ENCODE measurements at places on chromosomes 13 and 19.
A peak's percentile ranks its signal among the peaks of the same experiment; 100 is the strongest.

GRCh38 chr13:80137994-80138393, 202.9 kb downstream of the SPRY2 start:
- DNase-seq = no peak

GRCh38 chr19:12676384-12676792, 5.3 kb downstream of the DHPS start:
- DNase-seq = peak; percentile 66

GRCh38 chr13:70842062-70842644, 733.9 kb upstream of the KLHL1 start:
- no peak for DNase-seq

- no peak for DNase-seq
Observed at GRCh38 chr13:97583907-97584497, 150.0 kb downstream of the RAP2A start.

DNA sequence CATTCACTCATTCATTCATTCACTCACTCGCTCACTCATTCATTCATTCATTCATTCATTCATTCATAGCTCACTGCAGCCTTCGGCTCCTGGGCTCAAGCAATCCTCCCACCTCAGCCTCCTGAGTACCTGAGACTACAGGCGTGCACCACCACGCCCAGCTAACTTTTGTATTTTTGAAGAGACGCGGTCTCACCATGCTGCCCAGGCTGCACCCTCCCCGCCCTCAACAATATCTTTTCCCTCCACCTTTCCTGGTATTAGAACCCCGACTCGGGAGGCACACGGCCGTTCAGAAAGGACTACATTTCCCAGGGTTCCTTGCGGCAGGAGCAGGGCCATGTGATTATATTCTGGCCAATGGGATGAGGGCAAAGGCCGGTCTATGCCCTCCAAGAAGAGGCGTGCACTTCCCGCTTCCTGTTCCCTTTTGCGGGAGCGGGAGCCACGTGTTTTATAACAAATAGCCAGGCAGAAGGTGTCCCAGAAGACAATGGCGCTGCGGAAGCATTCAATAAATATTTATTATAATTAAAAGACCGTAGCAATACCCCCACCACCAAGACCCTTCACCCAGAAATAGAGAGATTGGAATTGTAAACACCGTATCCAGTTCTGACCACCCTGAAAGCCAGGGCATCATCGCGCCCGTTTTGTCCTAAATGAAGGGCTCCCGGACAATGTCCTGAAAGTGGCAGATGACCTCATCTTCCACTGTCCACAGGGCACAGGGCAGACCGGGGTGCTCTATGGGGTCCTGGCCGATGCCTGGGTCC, 15.9 kb downstream of the TICAM1 start:
- DNase-seq = peak; percentile 38

DNA sequence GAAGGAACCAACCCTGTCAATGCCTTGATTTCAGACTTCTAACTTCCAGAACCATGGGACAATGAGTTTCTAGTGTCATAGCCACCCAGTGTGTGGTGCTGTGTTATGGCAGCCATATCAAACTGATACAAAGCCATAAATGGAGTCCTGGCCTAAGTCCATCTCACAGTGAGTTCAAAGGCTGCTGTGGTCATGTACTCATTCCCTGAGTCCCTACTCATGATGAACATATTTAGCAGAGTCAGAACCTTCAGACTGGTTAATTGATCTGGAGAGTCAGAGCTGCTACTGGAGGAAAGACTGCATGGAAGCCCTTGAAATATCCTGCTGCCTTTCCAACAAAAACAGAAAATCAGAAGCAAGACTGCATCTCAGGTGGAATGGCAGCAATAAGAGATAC, 39.2 kb upstream of the CSNK1A1L start:
- no peak for DNase-seq

DNA sequence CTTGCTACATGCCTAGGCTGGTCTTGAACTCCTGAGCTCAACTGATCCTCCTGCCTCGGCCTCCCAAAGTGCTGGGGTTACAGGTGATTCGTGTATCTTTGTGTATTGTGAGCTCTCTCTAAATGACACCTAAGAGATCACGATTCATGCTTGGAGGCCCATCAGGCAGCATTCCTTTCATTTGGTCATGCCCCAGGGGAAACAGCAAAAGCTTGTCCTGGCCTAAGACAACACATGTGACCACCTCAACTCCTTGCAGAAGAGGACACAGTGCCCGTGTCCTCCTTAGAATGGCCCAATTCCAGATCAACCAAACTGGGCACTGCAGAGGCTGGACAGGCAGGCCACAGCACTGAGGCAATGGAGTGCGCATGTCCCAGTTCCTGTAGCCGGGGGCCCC, 32.5 kb downstream of the ZC3H4 start:
- no peak for DNase-seq

DNA sequence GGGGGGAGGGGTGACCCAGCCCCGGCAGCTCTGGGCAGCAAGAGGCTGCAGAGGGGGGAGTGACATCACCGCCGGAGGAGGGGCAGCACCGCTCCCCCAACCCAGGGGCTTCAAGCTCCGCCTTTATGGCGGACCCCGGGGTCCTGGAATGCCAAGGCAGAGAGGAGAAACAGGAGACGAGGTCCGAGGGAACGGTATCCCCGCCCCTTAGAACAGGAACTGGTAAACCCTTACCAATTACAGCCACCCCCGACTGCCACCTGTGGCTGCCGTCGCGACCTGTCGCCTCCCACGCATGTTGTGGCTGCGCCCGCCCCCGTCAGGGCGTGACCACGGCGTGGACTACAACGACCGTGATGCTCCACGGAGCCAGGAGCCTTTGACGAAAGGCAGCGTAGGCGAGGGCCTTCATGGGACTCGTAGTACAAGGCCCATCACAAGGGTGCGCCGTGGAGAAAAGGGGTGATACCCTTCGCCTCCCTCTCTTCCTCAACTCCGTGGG, 4.1 kb upstream of the KCNC3 start:
- peak; percentile 54 for DNase-seq

DNA sequence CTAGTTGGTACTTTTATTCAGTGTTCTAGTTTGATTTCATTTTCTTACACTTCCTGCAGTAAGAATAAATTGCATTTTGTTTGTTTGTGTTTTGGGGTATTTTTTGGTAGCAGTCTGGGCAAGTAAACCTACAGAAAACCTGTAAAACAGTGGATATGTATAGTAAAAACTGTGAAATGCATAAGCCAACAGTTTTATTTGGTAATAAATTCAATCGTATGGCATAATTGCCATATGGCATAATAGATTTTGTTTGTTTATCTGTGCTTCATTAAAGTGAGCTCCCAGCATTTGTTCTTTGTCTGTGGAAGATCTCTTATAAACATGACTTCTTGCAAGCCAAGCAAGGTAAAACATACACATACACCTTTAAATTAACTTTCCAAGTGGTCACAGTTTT, 111.9 kb downstream of the PCDH9 start:
- no peak for DNase-seq

GRCh38 chr19:1360818-1361461, 22.8 kb upstream of the NDUFS7 start:
- no peak for DNase-seq

DNA sequence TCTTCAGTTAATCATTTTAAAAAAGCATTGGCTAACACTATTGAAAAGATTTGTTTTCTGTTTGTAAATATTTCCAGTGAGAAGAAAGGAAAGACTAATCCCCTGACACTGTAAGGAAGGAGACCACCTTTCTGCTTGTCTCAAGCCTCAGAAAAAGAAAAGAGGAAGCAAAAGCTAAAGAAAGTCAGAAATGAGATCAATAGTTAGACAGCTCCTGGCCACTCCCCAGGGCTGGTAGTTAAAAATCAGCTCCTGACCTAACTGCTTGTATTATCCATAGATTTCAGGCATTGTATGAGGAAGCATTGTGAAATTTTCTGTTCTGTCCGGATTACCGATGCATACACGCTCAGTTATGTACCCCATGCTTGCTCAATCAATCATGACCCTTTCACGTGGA, 76.6 kb downstream of the ZNF486 start:
- DNase-seq = no peak

- no peak for DNase-seq
Observed at GRCh38 chr19:18262917-18263316, 11.3 kb downstream of the IQCN start.

- DNase-seq = no peak
Observed at GRCh38 chr13:33931397-33932311, 113.7 kb downstream of the RFC3 start.

DNA sequence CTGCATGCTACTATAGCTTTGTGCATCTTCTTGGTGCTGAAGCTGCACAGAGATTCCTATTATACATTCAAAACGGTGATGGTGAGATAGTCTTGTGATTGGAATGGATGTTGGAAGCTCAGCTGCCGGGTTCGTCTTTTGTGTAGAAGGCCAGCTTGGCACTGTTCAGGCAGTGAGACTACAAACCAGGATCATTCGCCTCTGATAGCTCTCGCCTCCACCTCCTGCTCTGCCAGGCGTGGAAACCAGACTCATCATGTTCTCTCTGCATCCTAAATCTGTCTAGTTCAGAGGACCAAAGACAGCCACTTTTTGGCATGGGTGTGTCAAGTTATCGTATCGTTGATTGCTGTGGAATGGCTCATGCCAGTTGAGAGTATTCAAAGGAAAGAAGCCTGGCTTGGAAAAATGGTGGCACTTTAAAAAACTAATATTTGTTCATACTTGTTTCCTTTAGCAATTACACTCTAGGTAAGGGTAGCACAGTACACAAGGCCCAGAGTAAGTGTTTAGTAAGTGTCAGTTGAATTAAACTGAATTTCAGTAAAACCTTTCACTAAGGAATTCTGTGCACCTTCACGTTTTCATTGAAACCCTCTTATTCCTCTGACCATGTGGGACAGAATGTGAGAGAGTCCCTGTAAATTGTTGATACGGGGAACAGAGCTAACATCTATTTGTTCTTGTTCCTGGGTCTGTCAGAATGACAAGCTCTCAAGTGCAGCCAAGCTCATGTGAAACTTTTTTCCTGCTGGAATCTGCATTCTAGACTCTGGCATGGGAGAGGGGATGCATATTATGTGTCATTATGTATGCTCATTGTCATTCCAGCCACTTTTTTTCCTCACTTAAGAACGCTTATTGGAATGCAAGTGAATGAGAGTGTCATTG, 69.8 kb downstream of the DPY19L3 start:
- no peak for DNase-seq

GRCh38 chr13:43113603-43114002, 90.2 kb downstream of the DNAJC15 start:
- no peak for DNase-seq

- no peak for DNase-seq
Observed at GRCh38 chr19:1970003-1970805, 29.2 kb downstream of the CSNK1G2 start.

- DNase-seq = peak; percentile 23
Observed at GRCh38 chr19:36032251-36033104, at the start of gene CLIP3. Gene CLIP3 (minus strand): TSS chr19:36032873. CDS start chr19:36032357, 516 bp downstream.

DNA sequence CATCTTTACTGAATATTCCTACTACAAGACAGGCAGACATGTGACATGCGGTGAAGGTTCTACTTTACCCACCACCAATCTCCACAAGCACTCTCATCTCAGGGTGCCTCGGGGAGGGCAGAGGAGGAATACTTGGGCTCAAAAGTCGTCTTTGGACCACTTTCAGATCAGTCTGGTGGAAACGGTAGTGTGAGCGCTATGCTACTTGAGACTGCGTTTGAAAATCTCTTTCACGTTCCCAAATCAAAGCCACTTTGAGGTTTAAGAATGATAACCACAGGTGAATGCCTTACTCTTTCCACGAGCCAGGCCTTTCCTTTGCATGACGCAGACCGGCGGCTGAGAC, 1.5 kb upstream of the SOX1 start:
- no peak for DNase-seq

- no peak for DNase-seq
Observed at GRCh38 chr19:33395561-33396550, 22.3 kb downstream of the CEBPG start.

- no peak for DNase-seq
Observed at GRCh38 chr19:42191855-42192254, 25.6 kb downstream of the DEDD2 start.

DNA sequence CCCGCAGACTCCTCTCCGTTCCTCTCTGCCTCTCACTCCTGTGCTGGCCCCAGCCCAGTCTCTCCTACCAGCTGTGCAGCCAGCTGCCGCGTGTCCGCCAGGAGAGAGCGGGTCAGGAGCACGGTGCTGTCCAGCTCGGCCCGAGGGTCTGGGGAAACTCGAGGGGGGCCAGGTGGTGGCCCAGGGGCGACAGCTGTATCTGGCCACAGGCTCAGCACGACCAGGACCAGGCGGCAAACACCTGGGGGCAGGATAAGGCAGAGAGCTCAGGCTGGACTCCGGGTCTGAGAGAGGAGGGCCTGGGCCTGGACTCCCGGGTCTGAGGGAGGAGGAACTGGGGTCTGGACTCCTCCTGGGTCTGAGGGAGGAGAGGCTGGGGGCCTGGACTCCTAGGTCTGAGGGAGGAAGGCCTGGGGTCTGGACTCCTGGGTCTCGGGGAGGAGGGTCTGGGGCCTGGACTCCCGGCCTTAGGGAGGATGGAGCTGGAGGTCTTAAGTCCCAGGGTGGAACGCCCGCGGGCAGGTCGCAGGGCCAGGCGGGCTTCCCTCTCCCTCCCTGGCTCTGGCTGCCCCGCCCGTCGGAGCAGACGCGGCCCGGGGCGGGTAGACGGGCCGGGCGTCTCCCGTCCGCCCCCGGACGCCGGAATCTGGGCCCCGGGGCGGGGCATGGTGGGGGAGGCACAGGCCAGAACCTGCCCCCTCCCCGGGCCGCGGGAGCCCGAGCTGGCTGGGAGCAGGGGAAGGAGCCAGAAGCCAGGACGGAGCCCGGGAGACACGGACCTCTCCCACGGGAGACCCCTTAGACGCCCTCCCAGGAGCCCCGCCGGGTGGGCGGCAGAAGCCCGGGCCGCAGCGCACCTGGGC, 1.3 kb downstream of the IL11 start:
- DNase-seq = no peak

- no peak for DNase-seq
Observed at GRCh38 chr19:6118043-6118442, 7.7 kb upstream of the RFX2 start.

DNA sequence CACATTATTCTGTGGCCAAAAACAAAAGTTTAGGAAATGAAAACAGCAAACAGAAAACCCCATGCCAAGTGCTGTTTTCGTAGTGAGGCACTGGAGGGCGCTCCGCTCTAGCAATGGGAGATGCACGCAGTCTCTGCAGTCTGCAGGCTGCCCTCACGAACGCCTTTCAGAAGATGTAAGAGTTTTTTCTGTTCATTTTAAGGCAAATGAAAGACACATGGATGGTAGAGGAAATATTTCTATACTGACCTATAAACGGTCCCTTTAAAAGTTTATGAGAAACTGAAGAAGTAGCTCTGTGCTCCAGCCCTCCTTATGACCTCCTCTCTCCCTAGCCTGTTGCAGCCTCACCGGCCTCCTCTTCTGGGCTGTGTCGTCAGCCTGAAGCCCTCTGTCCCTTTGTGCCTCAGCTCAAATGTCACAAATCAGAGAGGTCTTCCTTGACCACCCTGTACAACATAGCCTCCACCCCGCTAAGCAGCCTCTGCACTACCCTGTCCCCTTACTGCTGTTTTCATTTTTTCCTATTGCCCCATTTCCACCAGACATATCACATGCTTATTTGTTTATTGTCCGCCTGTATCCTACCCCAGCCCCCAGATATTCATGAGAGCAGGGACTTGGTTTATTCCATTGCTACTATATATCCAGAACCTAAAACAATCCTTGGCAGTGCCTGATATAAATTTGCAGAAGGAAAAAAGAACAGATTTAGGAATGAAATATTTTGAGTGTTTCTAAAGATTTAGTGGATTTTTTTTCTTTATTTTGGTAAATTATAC, 116.4 kb downstream of the TM9SF2 start:
- no peak for DNase-seq

Measured in stimulated activated CD8-positive, alpha-beta memory T cell treated with anti-CD3 and anti-CD28 coated beads, Interleukin-7, amount 100 ng/mL, for 1 hour (primary cell).